ENCODE measurements at places on chromosomes 7 and 10.

GRCh38 chr10:6507311-6507710, 72.8 kb downstream of the PRKCQ start:
- DNase-seq: no peak

- no peak for DNase-seq
Observed at GRCh38 chr7:33243319-33243881, 114.0 kb downstream of the BBS9 start.

DNA sequence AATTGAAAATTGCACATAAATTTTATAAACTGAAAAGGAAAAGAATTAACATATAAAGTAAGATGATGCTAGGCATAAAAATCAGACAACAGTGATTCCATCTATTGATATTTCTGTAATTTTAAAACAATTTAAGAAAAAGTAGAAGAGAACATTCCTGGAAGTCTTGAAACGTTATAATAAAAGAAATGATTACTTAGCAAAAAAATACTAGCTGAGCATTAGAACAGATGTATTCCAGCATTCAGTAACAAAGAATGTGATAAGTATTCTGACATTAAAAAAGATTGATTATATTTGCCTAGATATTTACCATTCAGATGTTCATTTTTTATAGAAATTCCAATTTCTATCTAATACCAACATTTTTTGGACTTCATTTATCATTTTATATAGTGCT, 120.1 kb upstream of the PPP1R9A start:
- DNase-seq: no peak

DNA sequence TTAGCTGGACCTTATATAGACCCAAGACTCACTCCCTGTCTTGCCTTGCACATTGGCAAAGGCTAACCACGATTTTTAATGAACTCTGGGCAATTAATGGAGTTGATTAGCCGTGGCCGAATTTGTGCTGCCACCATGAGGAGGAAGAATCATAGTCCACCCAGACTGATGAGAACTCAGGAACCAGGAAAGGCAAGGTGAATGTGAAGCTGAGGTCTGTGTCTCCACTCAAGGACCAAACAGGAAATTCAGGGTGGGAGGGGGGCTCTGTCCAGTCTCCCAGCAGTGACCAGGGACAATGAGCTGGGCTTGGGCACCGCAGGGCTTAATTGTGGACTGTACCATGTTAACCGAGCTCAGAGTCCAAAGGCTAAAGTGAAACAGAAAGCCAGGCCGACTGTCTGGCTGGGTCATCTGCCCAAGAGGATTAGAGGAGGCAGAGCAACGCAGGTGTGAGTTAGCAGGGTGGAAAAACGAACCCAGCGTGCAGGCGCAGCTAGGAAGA, 127.0 kb upstream of the JCAD start:
- DNase-seq: no peak

- DNase-seq: no peak
Observed at GRCh38 chr7:48085942-48086341, 3.1 kb upstream of the UPP1 start.

- DNase-seq: peak; percentile 58
Observed at GRCh38 chr7:27200761-27201579, 1.1 kb upstream of the HOXA13 start.

GRCh38 chr10:49837685-49838084, 75.6 kb upstream of the OGDHL start:
- DNase-seq: no peak

- no peak for DNase-seq
Observed at GRCh38 chr10:37700886-37701780, 156.3 kb downstream of the ZNF248 start.

GRCh38 chr7:140940898-140941297, 16.2 kb upstream of the BRAF start:
- no peak for DNase-seq

GRCh38 chr10:81866753-81867152, 8.2 kb upstream of the NRG3 start:
- no peak for DNase-seq

GRCh38 chr10:72455889-72456595, 101.3 kb upstream of the DNAJB12 start:
- no peak for DNase-seq

DNA sequence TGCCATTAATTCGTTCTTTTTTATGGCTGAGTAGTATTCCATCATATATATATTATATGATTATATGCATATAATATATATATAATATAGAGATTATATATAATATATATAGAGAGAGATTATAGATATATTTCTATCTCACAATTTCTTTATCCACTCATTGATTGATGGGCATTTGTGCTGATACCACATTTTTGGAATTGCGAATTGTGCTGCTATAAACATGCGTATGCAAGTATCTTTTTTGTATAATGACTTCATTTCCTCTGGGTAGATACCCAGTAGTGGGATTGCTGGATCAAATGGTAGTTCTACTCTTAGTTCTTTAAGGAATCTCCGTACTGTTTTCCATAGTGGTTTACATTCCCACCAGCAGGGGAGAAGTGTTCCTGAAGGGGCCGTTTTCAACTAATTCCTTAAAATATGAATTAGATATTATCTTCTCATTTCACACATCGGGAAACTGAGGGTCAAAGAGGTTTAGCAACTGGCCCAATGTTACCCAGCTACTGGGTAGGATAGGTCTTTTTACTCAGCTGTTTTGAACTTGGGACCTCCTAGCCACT, 16.5 kb downstream of the NFE2L3 start:
- DNase-seq: no peak

DNA sequence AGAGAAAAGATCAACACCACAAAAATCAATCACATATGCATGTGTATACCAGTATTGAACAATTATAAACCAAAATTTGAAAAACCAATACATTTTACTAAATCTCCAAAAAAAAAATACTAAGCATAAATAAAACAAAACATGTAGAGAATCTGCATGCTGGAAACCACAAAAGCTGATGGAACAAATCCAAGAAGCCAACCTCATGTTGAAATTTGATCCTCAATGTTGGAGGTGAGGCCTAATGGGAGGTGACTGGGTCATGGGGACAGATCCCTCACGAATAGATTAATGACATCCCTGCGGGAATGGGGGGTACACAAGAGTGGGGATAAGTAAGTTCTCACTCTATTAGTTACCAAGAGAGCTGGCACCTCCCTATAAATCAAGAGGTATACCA, 82.5 kb downstream of the OAT start:
- no peak for DNase-seq

GRCh38 chr10:27457261-27457945, 46.7 kb upstream of the RAB18 start:
- no peak for DNase-seq

DNA sequence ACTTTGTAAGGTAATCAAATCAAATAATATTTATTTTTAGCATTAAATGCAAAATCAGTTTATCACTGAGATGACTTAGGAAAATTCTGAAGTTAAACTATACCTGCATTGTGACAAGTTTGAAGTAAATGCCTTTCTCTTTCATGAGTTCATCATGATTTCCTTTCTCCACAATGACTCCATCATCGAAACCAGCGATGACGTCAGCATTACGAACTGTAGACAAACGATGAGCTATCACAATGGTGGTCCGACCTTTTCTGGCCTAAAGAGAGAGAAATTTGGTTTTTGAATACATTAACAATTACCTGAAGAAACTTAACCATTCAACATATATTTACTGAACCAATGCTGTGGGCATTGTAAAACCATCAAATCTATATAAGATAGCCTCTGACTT, 54.9 kb downstream of the ABCB1 start:
- no peak for DNase-seq

- peak; percentile 43 for DNase-seq
Observed at GRCh38 chr10:132169766-132170560, 16.8 kb upstream of the DPYSL4 start.

DNA sequence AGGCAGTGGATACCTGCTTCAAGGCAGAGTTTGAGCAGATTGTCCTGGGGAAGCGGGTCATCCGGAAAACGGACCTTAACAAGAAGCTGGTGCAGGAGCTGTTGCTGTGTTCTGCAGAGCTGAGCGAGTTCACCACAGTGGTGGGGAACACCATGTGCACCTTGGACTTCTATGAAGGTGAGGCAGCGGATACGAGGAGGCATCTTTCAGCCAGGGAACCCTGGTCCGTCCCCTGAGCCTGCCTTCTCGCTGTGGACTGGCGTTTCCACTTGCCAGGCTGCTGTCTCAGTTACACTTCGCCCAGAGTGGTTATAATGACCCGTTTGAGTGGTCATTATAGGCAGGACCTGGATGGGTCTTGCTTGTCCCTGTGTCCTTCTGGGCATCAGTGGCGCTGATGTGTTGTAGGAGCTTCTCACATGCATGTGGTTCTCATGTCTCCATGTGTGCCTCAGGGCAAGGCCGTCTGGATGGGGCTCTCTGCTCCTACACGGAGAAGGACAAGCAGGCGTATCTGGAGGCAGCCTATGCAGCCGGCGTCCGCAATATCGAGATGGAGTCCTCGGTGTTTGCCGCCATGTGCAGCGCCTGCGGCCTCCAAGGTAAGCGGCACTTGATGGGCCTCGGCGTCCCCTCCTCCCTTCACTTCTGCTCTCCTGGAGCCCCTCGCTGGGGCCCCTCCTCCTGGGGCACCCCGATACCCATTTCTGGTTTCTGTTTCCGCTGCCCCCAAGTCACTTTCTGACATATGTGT, 18.0 kb downstream of the UPP1 start:
- DNase-seq: no peak
